ENCODE measurements at places on chromosomes 12 and 14.
A peak's percentile ranks its signal among the peaks of the same experiment; 100 is the strongest.

DNA sequence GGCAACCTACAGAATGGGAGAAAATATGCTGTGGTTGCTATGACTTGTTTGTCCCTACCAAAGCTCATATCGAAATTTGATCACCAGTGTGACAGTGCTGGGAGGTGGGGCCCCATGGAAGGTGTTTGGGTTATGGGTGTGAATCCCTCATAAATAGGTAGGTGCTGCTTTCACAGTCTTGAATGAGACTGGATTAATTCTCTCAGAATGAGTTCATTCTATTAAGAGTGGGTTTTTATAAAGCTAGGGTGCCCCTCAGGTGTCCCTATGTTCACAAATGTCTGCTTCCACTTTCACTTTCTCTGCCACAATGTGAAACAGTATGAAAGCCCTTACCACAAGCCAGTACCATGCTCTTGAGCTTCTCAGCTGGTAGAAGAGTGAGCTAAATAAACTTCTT is 133.5 kb downstream of the CPNE8 start:
- DNase-seq: no peak

DNA sequence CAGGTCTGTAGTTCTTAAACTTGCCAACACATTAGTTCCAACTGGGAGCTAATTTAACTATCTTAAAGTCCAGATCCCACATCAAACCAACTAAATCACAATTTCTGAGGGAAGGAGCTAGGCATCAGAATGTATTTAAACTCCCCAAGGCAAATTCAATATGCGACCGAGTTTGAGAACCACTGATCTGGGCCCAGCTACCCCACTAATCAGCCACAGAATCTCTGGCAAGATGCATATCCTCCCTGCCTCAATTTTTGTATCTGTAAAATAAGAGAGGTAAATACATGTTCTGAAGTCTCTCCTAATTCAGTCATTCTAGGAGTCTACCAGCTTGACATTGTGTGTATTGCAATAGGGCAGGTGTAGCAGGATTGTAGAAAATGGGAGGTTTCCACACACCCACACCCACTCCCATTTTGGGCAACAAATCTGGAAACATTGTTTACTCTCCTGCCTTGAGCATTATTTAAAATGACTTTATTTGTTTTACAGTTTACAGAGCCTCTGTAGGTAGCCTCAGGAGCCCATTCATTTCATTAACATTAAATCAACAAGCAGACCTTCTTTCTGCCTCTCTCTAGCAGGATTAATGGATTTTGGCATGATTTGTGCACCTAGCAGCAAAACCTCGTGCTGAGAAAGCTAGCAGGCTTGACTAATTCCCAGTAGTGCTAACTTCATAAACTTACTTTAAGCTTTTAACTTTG is 15.6 kb downstream of the LGR5 start:
- no peak for DNase-seq

DNA sequence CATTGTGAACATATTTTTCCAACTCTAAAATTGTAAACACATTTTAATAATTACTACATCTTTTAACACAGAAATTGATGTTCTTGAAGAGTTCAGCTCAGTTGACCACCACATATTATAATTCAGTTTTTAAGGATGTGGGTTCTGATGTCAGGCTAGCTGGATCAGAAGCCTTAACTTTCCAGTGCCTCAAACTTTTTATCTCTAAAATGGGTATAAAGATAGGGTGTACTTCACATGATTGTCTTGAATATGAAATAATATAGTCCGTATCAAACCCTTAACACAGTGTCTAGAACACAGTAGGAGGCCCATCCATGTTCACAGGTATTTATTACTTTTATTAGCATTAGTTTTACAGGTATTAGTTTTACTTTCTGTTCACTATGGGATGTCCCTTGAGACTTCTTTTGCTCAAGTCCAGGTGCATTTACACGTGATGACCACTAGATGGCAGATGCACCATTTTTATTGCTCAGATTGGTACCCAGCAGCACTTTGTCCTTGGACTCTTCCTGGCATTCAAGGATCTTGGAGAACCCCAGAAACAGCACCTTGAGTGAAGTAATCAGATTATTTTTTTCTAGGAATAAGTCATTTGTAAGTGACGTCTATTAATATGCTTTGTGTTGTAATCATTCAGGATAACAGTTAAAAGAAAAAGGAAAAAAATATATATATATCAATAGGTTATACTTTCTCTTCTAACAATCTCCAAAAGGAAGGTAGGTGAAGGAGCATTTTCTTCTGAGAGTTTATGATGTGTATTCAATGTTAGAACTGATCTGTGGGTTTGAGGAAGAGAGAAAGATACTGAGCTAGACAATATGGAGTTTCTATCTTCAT is 580.2 kb downstream of the ETNK1 start:
- DNase-seq: no peak

GRCh38 chr12:9064815-9065606 is 50.7 kb downstream of the A2M start:
- DNase-seq: peak; percentile 50

DNA sequence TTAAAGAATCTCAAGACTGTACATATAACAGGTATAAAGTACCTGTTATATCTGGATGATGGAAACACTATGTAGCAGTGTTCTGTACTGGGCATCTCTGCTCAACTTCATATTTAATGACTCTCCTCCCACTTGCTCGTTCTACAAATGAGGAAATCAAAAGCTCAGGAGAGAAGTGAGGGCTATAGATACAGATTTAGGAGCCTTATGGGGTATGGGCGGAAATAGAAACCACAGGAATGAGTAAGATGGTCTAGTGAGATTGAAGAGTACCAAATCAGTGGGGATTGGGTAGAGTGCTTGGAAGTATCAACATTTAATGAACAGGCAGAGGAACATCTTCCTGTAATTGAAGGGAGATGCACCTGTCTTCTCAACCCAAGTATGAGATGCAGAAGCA is 23.8 kb upstream of the POLR3B start:
- DNase-seq: no peak

DNA sequence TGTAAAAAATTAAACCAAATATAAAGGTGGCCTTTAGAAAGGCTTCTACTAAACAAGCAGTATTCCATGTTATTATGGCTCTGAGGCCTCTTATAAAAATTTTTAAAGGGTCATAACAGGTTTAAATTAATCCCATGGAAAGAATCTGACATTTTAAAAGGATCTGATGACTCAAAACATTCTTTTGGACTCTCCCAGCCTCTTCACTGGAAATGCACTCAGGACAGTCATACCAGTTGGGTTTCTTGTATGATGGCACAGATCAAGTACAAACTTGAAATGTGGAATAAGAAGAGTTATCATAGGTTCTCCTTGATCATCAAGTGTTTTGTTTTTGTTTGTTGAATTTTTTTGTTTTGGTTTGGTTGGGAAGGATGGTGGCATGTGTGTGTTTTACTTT is 50.8 kb downstream of the PPP2R5E start:
- DNase-seq: no peak

DNA sequence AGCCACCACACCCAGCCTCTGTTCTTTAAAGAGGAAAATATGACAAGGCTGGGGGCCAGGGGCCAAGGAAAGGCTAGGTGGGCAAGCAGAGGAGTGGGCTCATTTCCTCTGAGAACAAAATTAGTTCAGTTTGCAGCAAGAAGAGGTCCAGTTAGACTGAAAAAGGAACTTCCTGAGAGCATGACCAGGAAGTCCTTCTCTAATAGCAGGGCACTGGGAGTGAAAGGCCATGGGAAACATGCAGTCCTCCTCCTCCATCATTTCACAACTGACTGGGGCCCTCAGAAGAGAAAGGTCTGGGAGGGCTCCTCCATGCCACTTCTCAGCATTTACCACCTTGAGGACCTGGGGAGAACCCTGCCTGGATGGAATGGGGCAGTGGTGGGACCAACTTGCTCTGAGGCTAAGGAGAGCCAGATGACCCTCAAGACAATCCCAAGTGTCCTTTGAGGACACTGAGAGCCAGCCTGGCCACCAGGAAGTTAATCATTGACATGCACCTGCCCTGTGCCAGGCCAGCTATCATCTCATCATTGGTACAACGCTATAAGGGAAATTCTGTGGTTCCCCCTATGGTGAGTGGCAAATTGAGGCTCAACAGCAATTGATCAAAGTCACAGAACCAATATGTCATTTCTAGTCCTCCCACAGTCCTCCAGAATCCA is 2.0 kb downstream of the AQP2 start:
- no peak for DNase-seq

DNA sequence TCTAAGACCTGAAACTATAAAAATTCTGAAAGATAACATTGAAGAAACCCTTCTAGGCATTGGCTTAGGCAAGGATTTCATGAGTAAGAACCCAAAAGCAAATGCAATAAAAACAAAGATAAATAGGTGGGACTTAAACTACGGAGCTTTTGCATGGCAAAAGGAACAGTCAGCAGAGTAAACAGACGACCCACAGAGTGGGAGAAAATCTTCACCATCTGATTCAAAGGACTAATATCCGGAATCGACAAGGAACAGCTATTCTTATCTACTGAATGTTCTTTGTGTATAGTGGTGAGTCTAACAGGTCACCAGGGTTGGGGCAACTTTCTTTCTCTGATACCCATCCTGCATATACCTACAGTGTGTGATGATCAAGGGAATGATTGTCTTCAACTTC is 198.6 kb downstream of the CCDC91 start:
- no peak for DNase-seq

DNA sequence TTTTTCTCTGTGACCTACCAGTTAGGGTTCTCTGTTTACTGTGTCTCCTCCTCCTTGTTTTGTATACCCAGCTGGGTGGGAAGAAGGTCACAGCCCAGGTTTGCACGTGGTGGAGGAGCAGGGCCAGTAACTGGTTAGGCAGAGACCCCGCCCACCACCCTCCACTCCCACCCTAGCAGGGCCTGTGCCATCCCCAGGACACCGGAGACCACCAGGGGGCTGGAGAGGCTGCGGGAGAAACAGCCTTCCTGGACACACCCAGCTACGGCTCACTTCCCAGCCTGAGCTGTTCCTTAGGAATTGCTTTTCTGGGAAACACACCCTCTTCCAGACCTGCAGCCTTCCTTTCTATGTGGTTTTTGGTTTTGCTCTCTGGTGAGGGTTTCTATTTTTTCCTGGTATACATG is 21.1 kb downstream of the BDKRB2 start:
- peak; percentile 68 for DNase-seq

DNA sequence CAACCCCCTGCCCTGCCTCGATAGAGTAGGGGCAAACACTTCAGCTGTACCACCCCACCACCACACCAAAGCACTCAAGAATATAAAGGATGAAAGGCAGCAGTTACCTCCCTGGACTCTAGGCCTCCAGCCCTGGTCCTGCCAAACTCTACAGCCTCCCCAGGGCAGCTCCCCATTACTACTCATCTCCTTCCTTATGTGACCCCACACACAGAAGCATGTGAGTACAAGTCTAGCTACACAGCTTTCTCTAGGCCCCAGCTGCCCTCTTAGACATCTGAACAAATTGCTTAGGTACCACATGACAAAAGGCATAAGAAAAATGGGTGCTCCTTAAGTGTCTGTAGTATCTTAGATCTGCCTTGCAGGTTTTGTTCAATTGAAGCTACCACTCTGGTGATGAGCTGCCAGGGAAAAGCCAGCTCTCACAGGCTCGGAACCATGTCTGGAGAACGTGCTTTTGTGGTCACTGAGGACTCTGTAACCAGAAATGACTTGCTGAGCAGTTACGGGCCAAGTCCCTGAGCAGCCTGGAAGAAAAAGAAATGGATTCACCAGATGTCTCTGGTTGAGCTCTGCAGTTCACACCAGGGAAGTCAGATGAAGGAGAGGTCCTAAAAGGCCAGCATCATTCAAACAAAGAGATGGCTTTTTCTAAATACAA is 32.8 kb downstream of the FMNL3 start:
- DNase-seq: no peak

DNA sequence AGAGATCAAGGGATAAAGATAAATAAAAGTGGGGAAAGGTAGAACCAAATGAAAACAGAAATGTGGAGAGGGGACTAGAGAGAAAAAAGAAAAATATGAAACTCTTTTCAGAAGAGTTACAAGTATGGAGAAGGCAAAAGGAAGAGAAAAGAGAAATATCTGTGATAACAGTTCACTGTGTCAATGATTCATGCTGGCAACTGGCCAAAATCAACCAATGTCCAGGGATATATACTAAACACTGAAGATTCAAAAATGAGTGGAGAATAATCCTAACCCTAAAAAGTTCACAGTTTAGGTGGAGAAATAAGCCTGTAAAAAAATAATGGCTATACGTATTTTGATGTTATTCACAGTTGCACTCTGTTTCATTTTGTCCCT is 372.3 kb upstream of the KITLG start:
- DNase-seq: no peak

DNA sequence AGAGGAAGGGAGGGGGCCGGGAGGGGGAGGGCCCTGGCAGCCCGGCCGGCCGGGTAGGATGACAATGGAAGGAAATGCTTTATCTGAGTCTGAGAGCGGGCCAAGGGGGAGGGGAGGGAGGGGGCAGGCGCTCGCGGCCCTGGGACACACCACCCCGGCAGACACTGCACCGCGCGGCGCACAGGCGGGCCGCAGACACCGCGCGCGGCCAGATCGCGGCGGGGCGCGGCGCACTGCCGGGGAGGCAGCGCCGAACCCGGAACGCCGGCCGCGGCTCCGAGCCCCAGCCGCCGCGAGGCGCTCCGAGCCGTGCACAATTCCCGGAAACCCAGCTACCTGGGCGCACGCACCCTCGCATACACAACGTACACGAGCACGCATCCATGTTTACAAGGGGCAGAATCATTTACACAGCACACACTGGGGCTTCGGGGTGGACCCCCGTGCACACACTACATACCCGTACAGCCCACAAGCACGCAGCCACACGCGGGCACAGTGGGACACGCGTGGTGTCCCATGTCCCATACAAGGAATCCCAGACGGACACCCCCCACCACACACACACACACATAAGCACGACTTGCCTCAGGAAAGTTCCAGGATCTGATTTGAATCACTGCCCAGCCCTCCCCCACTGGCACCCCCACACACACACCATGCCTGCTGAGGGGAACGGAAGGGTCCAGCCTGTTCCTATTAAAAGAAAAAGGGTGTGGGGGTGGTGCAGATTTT is at the start of gene HDAC7:
Gene HDAC7 (minus strand): TSS at position 8 of the 735 bp plus-strand sequence. CDS start 118 bp downstream, outside the sequence.
- peak; percentile 95 for DNase-seq

DNA sequence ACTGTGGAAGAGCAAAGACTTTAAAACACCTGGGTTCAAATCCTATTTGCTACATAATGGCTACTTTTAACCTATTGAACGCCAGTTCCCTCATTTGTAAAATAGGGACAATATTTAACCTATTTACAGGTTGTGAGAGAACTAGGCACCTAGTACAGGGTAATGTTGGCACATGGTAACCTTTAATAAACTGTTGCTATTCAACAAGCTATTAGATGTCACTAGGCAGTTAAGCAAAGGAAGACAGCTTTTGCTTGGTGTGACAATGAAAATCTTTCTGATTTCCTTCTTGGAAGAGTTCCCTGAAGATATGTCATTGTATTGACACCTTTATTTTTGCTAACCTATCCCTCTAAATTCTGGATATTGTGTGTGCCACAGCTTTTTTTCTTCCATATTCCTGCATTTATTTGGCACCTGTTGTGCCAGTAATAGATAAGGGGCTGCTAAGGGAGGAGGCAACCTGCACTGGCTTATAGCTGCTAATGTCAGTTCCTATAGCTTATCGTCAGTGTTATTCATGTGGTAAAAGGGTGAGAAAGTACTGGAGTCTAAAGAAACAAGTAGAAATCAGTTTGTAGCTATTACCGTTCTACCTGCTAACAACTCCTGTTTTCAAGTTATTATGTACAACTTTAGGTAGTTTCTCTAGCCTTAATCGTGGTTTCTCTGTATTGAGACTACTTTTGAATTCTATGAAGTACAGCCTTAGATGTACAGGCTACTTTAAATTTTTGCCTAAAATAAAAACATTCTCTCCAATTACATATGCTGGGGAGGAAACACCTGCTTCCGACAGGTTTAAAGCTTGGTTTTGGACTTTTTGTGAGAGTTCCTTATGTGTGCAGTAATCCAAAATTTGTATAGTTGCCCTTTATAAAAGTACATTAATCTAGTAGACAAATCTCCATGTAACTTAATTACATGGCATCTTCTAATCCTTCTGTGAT is 24.3 kb downstream of the HIF1A start:
- no peak for DNase-seq

Data from 8988T (cell line).